T-helper 2 cell (primary cell): ENCODE measurements at places on chromosomes 2 and 18.
A peak's percentile ranks its signal among the peaks of the same experiment; 100 is the strongest.

DNA sequence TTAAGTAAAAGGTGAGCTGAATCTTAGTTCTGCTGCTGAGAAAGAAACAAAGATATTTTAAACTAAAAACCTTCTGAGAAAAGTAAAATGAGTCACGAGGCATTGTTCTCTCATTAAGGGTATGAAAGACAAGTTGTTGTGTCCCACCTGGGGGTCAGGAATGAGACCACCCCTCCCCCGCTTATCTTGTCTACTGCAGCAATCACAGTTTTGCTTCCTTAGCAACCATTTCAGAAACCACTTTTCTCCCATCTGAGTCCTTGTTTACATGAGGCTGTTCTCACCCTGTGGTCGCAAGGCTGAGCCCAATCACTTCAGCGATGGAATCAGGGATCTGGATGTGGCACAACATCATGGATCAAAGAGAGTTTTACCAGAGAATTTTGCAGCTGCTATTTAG, 377.6 kb upstream of the NETO1 start:
- DNase-seq = no peak

GRCh38 chr2:1026141-1026540, 75.5 kb downstream of the SNTG2 start:
- no peak for DNase-seq

- DNase-seq = no peak
Observed at GRCh38 chr2:235844561-235844960, 323.6 kb downstream of the GBX2 start.

GRCh38 chr18:58314284-58314683, 270.3 kb downstream of the NEDD4L start:
- DNase-seq = no peak

DNA sequence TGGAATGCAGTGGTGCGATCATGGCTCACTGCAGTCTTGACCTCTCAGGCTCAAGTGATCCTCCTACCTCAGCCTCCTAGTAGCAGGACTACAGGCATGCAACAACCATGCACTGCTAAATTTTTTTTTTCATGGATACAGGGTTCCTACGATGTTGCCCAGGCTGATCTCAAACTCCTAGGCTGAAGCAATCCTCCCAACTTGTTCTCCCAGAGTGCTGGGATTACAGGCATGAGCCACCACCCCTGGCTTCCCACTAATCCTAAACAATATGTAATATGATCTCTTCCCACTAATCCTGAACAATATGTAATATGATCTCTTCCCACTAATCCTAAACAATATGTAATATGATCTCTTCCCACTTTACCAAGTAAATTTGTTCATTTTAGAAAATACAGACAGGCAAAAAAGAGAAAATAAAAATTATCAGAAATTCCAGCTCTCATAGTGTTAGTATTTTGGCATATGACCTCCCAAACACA, 33.7 kb upstream of the C18orf32 start:
- DNase-seq = no peak

- DNase-seq = no peak
Observed at GRCh38 chr2:111011218-111011617, 109.5 kb upstream of the BCL2L11 start.

GRCh38 chr2:129337076-129337475, 642.4 kb upstream of the RAB6C start:
- DNase-seq = no peak

DNA sequence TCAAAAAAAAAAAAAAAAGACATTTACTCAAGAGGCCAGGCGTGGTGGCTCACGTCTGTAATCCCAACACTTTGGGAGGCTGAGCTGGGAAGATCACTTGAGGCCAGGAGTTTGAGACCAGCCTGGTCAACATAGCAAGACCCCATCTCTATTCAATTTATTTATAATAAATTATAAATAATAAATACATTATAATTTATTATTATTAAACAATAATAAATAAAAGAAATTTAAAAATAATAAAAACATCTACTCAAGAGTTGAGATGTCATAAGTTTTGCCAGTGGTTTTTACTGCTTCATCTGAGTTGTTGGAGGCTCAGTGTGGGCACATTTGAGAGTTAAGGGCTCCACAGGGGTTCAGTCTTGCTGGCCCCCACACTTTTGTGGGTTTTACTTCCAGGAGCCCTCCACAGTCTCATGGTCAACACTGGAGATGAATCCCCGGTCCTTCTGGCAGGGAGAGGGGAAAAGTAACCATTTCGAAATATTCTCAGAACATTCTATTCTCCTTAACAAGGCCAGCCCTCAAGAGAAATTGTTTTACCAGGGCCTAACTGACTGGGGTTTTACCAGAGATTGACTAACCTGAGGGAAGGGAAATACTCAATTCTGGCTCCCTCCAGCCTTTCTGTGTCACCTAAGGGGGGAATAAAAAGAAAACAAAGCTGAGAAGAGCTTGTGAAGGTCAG, 51.6 kb upstream of the NCOA1 start:
- DNase-seq = no peak

- no peak for DNase-seq
Observed at GRCh38 chr2:125553768-125554167, 1102.2 kb upstream of the GYPC start.

DNA sequence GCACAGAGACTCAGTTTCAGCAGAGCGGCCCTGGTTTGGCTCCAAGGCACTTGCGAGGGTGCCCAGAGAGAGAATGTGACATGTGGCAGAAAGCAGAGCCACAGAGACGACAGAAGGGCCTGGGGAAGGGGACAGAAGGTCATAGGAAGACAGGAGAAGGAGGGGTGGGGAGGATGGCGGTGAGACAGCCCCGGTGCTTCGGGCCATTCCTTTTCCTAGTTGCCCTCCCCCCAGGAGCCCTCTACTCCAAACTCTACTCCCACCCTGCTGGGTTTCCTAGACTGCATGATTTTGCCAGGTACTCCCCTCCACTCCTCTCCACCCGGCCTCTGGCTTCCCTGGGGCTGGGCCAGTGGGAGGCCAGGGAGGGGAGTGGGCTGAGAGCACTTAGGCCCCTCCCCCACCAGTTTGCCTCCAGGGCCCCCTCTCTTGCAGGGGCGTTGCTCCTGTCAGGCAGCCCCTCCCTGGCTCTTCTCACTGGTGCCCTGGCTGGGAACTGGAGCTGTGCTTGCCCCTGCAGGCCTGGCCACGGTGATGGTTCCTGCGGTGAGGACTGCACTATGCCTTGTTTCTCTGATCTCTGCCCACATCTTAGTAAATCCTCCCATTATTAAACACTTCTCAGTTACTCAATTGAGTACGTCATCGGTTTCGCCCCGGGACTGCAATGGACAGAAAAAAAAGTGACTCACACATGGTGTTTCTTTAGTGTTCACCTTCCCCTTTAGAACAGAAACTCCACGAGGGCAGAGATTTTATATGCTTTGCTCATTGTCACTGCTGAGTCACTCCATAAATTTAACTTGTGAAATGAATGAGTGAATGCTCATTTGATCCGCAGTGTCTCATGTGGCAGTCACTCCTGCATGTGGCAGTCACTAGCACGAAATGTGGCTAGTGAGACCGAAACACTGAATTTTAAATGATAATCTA, 58.7 kb upstream of the SP3 start:
- DNase-seq = peak; percentile 35

- DNase-seq = no peak
Observed at GRCh38 chr2:30686000-30686399, 121.2 kb downstream of the CAPN13 start.

GRCh38 chr2:237858294-237859081, 935 bp upstream of the RAMP1 start:
- DNase-seq = no peak

DNA sequence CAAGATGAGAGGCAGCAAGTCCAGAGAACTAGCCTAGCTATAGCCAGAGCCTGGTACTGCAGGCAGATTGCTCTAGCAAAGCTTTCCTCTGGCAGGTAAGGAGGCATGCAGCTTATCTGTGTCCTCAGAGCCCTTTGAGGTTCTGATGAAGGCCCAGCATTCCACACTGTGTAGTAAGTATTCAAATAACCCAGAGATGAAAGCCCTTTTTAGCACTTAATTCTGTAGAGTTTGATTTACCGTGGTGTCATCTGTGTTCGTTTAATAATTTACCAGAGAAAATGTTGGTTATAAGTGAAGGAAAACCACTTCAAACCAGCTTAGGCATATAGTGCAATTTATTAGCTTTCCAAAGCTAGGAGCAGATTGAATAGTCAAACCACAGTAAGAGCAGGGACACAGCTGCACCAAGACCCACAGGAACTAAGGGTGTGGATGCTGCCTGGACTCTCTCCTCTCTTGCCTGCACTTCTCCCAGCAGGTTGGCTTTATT, 226.6 kb downstream of the BABAM2 start:
- no peak for DNase-seq
